ENCODE measurements at places on chromosomes 16 and 17.
A peak's percentile ranks its signal among the peaks of the same experiment; 100 is the strongest.

DNA sequence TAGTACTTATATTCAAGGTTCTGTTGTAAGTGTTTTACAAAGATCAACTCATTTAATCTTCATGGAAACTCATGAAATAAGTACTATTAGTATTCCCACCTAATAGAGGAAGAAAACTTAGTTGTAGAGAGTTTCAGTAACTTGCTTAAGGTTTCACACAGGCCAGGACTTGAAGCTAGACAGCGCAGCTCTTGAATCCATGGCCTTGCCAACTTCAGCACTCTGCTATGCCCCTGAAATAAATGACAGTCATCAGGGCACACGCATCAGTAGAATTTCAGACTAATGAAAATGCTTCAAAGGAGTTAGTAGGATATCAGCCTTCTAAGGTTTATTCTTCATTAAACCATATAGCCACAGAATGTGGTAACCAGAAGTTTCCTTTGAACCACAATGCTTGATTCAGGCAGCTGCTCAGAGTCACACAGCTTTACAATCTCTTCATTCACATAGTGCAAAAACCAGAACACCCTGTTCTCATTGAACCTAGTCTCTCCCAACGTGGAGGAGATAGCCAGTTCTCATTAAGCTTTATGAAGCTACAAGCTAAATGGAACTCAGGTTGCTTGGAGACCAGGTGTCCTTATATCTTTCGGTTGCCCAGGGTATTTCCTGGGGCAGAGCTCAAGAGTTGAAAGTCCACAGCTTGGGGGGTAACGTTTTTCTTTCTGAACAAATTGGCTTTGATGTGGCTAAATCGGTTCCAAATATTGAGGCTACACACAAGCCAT is 39.7 kb downstream of the KCNJ2 start:
- no peak for DNase-seq

- DNase-seq = no peak
These were observed 175.6 kb downstream of the PCTP start for GRCh38 chr17:55926276-55926990.

DNA sequence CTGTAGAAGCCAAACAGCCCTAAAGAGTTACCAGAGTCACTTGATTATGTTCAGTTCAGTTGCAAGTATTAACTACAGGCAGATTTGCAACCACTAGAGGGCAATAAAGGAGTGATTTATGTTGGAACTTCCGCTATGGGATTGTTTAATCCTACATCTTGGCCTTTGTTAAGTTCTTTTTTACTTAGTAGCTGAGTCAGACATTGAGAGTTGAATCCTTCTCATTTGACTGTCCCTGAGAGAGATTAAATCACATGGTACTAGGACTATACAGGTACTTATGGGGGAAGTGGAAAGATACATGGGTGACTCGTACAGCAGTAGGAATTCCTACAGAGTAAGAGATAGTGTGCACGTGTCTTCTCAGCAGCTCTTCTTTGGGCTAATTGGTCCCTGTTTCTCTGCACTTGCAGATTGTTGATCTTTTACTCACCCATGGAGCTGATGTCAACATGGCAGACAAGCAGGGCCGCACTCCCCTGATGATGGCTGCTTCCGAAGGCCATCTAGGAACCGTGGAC is 40.3 kb downstream of the CYB561 start:
- DNase-seq = no peak

DNA sequence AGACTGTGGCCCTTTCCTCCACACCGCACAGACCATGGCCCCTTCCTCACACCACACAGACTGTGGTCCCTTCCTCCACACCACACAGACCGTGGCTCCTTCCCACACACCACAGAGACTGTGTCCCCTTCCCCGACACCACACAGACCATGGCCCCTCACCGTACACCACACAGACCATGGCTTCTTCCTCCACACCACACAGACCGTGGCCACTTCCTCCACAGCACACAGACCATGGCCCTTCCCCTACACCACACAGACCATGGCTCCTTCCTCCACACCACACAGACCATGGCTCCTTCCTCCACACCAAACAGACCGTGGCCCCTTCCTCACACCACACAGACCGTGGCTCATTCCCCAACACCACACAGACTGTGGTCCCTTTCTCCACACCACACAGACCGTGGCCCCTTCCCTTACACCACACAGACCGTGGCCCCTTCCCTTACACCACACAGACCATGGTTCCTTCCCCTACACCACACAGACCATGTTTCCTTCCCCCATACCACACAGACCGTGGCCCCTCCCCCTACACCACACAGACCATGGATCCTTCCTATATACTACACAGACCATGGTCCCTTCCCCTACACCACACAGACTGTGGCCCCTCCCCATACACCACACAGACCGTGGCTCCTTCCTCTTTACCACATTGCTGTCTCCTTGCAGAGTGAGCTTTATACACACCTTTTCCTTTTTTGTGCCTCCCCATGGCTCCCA is 297.5 kb upstream of the FOXF1 start:
- DNase-seq = no peak

DNA sequence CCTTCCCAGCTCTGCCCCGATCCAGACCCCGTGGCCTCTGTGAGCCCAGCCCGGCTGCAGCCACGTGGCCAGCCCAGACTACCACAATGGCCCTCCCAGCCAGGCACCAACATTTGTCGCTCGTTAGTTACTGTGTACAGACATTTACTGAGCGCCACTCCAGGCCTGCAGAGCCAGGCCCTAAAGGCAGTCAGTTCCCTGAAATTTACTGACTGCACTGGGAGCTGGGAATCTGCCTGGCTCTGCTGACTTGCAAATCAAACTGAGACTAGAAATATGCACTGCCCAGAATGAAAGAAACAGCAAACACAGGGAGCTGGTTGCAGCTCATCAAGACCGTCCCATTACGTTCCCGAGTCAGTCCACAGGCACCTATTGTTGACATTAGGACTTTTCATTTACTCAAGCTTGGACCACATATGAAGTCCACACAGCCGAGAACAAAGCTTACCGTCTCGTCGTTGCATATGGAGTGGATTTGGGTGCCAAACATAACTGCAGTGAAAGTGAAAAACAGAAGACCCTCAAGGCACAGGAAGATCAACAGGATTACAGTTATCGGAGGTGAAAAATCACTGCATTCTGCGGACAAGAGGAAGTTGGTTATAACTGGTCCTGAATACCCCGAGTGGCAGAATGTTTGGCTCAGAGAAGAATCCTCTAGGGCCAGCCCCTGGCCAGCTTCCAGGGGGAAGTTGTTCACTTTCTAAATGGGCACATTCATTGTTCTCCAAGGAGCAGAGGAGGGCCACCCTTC is 34.5 kb downstream of the ZDHHC7 start:
- DNase-seq = no peak

DNA sequence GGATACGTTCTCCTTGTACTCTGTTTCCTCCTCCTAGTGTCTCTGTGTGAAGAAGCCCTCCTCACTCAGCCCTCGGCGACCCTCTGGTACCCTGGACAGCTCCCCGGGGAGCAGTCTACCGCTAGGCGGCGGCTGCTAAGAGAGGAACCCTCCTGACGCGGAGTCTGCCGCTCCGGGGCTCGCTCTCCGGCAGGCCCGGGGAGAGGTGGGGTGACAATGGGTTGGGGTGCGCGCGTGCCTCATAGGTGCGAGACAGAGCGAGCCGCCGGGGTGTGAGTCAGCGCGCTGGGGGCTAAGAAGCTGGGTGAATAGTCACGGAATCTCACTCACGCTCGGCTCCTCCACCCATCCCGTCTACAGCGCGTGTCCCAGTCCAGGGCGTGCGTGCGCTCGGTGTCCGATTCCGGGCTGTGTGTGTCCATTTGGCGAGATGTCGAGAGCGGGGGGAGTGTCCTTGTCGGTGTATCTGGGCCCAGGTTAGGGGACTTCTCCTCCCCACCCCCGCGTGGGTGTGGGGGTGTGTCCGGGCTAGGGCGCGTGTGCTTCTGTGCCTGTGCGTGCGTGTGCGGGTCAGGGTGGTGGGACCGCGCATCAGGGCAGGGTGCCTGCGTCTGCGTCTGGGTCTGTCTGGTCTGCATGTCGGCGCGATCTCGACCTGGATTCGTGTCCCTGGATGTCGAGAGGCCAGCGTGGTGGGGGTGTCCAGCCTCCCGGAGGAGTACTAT is 577 bp upstream of the HS3ST2 start:
- DNase-seq = peak; percentile 24

- no peak for DNase-seq
These were observed 19.1 kb upstream of the CACNG1 start for GRCh38 chr17:67025216-67025792.

- DNase-seq = no peak
These were observed 8.1 kb downstream of the NOG start for GRCh38 chr17:56601591-56601990.

DNA sequence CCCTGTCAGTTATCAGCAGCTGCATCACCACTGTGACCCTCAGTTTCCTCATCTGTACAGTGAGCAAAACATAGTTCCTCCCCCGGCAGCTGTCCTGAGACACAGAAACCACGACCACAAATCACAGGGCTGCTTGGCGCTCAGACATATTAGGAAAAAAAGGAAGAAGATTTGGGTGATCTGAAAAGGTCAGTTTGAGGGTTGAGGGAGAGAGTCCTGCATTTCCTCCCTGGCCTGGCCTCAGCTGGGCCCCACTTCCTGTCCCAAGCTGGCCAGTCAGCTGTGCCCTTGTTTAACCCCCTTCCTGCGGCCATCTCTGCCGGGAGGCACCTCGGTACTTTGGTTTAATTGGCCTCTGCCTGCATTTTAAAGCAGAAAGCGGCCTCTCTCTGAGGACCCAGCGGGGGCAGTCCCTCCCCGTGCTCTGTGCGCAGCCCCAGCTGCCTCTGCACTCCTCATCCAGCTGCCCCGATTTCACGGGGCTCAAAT is 24.0 kb upstream of the CIBAR2 start:
- no peak for DNase-seq

- no peak for DNase-seq
These were observed 2.5 kb downstream of the TK1 start for GRCh38 chr17:78184351-78184750.

GRCh38 chr17:74682471-74683190 is 30.1 kb downstream of the CD300LF start:
- DNase-seq = no peak

DNA sequence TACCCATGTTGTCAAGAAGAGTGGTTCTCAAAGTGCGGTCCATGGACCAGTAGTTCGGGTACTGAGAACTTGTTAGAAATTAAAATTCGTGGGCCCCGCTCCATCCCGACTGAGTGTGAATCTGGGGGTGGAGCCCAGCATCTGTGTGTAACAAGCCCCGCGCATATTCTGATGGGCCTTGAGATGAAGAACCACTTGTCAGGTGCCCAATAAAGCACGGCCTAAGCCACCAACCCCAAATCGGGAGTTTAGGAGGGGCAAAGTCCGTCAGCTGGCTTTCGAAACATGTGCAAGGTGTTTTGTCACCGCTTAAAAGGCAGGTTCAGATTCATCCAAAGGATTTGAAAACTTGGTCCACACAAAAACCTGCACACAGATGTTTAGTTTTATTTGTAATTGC is 29.5 kb downstream of the PSMD12 start:
- no peak for DNase-seq

DNA sequence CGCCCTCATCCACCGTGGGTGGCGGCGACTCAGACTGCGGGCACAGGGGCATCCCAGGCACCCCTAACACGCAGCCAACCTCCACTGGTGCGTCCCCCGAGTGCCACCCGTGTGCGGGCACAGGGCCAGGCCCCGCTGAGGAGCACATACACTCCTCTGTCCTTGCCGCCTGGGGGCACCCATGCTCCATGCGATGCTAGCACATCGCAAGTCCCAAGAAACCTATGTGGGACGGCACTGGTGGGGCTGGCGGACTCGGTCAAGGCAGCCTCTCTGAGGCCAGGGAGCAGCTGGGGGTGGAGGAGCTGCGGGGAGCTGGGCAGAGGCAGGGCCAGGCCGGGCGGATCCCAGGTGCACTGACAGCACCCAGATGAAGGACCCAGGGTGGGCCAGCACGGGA is 4.0 kb downstream of the ZNF598 start:
- DNase-seq = no peak

Measured in stimulated activated CD4-positive, alpha-beta T cell treated with anti-CD3 and anti-CD28 coated beads, Interleukin-4, amount 100 ng/mL, for 24 hours (primary cell).